Stimulated activated CD8-positive, alpha-beta memory T cell treated with anti-CD3 and anti-CD28 coated beads, Interleukin-2, amount 100 ng/mL, for 48 hours (primary cell): ENCODE measurements at places on chromosomes 11 and 22.

DNA sequence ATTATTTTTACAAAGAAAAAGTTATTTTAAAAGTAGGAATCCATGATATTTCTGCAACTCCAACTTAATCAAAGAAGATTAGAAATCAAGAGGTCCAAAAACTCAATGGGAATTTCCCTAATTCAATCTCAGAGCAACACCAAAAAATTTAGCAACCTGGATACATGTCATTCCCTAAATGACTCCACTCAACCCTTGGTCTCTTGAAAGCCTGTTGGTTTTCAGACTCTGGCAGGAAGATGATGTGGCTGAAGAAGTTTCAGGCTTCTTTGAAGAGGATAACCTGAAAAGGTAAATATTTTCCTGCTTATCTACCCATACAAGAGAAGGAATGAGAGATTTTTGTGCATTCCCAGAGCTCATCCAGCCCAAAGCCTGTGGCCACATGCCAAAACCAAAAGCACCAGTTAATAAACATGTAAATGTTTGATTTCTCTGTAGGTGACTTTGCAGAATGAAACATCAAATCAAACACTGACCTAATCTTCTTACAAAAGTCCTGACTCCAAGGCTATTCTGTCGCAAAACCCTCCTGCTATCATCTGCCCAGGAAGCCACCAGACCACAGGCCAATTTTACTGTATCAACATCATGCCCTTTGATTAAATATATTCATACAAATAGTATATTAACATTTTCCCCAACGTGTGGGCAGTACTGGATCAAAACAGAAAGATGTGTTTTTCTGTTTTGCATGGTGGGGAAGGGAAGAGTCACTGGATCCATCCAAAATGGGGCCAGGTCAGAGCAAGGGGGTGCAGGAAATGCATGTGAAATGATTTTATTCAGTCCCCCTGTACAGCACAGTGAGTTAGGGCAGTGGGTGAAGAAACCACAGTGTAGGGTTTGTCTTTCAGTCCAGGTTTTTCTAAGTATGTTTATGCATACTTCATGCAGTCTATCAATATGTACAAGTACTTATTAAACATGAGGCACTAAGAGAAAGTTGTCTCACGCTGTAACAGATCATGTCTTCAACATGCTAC, 38.8 kb downstream of the SMCO4 start:
- no peak for DNase-seq

DNA sequence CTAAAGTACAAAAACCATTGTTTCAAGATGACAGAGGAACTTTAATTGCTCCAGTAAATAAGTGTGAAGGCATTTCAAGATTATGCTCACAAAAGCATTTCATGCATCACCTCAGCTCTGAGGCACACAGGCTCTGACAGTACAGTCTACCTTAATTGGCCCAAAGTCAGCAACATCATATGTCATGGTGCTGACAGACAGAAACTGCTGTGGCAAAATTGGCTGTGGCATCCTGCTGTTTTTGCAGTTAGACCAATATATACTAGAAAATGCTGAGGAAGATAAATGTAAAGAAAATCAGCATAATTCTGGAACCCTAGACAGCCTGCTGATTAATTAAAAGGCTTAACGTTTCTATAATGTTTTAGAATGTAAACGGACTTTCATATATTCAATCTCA, 34.9 kb upstream of the PPP2R1B start:
- no peak for DNase-seq

- no peak for DNase-seq
These were observed 60.9 kb upstream of the EIF3D start for GRCh38 chr22:36589856-36590255.

DNA sequence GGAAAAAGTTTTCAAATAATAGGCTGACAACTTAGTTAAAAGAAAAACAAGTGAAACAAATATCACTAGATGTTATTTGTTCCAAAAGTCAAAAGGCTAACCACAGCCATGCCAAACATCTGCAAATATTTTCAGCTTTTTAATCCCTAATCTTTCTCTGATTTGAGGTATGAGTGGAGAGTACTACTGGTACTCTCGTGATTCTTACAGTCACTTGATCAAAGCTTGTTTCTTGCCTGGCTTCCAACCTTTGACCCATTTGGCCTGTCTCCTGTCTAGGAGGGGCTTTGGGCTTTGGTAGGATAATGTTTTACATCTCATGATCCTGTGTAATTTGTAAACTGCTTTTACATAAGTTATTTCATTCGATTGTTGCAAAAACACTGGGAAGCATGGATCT, 301.8 kb upstream of the SORL1-AS1 start:
- DNase-seq = no peak

DNA sequence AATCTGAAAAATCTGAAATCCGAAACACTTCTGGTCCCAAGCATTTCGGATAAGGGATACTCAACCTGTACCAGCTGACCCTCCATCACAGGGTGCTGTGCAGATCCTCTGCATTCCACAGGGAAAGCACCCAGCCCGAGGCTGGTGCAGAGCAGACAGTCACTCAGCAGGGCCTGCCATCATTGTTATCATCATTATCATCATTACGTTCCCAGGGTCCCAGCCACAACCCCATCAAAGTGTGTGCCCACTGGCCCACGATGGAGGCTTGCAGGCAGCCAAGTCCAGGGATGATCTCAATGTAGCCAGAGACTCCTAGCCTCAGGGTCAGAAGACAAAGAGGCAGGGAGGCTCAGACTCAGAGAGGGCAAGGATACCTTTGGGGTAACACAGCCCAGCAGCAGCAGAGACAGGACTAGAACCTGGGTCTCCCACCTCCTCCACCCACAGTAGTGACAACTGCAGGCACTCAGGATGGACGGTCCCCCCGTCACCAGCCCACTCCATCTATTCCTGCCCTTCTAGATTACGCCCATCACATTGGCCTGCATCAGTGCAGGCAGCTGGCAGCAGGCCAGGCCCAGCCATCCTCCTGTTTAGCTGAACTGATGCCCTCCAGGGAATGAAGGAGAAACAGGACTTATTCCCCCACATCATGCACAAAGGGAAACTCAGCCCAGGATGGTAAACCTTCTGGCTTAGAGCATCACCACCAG, 10.3 kb downstream of the GAL3ST1 start:
- DNase-seq = no peak

- no peak for DNase-seq
These were observed 65.3 kb downstream of the ST3GAL4 start for GRCh38 chr11:126420698-126421256.

- DNase-seq = no peak
These were observed 10.2 kb downstream of the TUBA8 start for GRCh38 chr22:18120857-18121256.

DNA sequence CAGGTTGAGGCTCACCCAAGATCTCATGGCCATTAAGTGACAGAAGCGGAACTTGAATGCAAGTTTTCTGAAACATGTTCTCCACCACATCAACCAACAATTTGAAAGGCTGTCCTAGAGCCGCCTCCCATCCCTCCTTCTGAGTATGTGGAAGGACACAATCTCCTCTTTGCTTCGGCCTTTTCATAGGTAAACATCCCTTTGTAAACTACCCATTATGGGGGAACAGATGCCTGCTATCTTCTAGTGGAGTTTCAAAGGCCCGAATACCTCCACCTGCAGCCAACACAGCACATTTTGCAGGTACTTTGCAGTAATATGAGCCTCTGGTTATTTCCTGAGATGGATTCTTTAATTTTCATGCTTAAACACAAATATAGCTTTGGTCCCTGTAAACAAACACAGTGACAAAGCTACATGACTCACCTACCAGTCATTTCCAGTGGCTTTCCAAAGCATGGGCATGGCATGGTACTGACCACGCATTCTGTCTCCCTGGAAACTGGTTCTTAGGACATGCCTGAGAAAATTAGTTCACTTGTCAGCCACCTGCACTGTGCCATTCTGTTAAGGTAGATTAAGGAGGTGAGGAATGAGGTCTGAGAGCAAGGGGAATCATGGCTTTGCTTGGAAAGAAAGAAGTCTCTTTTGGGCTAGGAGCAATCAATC, 60.2 kb downstream of the EHF start:
- DNase-seq = no peak

- DNase-seq = no peak
These were observed 452.0 kb upstream of the CCDC179 start for GRCh38 chr11:23311986-23312940.

DNA sequence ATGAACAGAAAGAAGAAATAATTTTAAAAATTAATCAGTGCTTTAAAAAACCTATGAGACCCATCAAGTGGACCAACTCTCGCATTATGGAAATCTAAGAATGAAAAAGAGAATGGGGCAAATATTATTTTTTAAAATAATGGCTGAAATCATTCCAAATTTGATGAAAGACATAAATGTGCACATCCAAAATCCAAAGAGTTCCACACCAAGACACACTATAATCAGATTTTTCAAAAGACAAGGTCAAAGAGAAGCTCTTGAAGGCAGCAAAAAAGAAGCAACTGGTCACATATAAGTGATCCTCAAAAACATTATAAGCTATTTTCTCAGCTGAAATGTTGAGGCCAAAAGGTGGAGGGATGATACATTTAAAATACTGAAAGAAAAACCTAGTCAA, 85.3 kb downstream of the ARHGAP32 start:
- no peak for DNase-seq

GRCh38 chr22:36816636-36817524, at the start of gene PVALB:
Gene PVALB (minus strand): TSS chr22:36817035. CDS start chr22:36817005, 30 bp downstream.
- DNase-seq = no peak

GRCh38 chr22:47064416-47064815, 302.0 kb downstream of the TBC1D22A start:
- DNase-seq = no peak

GRCh38 chr22:49749227-49749626, 78.4 kb downstream of the BRD1 start:
- no peak for DNase-seq

GRCh38 chr11:25961539-25961938, 370.4 kb upstream of the ANO3 start:
- DNase-seq = no peak

DNA sequence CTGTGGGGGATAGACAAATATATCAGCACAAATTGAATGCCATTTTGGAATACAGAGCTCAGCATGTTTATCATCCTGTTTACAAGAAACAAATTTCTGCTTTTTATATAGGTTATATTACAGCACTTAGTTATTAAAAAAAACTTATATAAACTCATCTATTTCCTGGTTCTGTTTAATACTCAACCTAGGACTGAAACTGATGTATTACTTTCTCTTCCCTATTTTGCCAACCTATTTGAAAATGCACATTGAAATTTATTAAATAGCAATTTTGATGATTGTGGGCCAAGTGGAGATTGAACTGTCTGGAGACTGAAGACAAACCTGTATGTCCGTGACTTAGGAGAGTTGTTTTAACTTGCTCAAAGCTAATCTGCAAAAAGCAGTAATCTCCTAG, 288.3 kb upstream of the ANO3 start:
- DNase-seq = no peak

DNA sequence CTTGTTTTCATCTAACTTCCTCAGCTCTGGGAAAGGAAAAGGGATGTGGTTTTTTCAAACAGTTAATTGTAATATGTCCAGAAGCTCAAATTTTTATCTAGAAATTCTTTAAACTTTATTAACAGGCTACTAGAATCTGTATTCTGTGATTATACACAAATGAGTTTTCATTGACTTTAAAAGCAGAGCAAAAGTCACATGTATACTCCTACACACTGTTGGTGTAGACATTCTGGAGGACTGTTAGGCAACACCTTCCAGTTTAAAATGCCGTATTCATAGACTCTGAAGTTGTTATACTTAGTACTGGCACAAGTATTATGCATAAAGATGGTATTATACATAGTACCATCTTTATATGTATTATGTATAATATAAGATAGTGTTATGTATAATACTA, 64.9 kb downstream of the SPECC1L start:
- no peak for DNase-seq

- no peak for DNase-seq
These were observed 76.8 kb downstream of the JAM3 start for GRCh38 chr11:134145715-134146114.

DNA sequence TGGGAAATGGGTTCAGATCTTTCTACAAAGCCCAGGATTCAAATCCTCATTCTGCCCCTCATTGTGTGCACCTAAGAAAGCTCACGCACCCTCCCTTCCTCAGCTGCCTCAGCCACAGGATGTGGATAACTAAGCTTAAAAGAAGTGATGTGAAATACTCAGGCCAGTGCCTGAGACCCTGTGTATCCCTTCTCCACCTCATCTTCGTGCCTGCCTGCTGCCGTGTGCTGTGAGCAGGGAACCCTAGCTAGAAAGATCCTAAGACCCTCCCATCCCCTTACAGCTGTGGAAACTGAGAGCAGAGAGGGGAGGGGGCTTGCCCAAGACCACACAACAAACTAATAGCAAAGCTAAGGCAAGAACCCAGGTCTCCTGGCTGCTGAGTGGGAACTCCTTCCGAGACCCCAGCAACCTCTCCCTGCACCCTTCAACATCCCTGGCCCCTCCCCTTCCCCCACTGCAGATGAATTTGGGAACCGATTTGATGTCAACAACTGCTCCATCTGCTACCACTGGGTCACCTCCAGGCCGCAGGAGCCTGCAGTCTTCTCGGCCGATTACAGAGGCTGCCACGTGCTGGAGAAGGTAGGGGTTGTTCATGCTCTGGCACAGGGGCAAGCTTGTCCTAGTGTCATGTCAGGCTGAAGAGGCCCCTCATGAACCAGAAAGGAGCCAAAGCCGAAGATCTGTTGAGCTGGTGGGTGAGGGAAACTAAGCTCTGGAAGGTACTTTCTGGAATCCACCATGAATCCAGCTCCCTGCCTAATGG, 1.5 kb downstream of the ZP1 start:
- DNase-seq = no peak

GRCh38 chr11:88103337-88104206, 71.7 kb downstream of the RAB38 start:
- no peak for DNase-seq

DNA sequence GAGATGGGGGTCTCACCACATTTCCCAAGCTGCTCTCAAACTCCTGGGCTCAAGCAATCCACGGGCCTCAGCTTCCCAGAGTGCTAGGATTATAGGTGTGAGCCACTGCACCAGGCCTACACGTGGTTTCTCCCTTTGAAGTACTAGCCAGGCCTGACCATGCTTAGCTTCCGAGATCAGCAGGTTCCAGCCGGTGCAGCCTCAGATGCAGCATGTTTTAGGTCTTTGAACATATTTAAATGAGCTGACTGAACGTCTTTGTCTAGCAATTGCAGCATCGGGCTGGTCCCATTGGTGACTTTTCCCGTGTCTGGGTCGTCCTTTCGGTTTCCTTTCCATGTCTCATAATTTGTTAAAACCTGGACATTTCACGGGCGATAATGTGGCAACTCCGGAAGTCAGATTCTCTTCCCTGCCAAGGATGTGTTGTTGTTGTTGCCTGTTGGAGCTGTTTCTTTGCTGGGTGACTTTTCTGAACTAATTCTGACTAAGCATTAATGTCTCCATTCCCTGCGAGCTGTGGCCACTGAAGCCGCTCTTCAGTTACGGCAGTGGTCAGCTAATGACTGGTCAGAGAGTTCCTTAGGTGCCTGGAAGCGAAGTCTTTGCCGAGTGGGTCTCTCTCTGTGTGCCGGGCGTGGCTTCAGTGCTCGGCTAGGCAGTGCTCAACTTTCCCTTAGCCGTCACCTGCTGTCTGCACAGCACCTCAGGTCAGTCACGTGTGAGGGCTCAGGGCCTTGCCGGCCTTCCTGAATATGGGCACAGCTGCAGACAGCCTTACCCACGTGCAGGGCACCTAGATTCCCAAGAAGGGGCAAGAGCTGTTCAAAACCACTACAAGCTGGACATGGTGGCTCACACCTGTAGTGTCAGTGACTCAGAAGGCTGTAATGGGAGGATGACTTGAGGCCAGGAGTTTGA, 3.8 kb upstream of the CYP2D6 start:
- no peak for DNase-seq
